ENCODE measurements at places on chromosomes 6 and 20.

DNA sequence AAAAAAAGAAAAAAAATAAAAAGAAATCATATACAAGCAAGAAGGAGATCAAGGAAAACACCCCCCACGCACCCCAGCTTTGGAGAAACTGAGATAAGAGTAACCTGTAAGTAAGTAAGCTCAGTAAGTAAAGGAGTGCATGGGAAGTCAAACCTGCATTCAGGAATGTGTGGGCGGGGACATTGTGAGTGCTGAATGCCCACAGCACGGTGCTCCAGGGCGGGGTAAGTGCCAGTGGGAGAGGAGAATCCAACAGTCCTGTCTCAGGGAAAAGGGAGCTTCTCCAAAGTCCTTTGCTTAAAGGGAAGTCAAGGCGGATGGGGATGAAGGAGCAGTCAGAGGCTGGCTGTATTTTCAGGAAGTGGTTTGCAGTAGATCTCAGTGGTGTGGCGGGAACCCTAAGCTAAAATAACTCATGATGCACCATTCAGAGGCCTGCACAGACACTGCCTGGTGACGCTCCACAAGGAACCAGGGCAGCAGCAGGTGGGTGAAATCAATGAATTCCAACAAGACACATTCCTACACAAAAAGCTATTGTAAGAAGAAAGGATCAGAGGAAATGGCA, 368.0 kb downstream of the QKI start:
- no peak for DNase-seq

GRCh38 chr6:126664271-126664670, 324.4 kb downstream of the CENPW start:
- no peak for DNase-seq

DNA sequence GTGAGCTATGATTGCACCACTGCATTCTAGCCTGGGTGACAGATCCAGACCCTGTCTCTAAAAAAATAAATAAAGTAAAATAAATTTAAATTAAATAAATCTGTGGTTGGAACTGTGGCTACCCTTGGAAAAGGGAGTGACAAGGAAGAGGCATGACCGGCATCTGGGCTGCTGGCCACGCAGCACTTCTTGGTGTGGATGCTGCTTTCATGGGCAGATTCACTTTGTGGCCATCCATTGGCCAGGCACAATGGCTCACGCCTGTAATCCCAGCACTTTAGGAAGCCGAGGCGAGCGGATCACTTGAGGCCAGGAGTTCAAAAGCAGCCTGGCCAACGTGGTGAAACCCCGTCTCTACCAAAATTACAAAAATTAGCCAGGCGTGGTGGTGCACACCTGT, 16.1 kb downstream of the EBF4 start:
- DNase-seq: no peak

- no peak for DNase-seq
Measured at GRCh38 chr20:33437141-33437911, 6.2 kb downstream of the SNTA1 start.

DNA sequence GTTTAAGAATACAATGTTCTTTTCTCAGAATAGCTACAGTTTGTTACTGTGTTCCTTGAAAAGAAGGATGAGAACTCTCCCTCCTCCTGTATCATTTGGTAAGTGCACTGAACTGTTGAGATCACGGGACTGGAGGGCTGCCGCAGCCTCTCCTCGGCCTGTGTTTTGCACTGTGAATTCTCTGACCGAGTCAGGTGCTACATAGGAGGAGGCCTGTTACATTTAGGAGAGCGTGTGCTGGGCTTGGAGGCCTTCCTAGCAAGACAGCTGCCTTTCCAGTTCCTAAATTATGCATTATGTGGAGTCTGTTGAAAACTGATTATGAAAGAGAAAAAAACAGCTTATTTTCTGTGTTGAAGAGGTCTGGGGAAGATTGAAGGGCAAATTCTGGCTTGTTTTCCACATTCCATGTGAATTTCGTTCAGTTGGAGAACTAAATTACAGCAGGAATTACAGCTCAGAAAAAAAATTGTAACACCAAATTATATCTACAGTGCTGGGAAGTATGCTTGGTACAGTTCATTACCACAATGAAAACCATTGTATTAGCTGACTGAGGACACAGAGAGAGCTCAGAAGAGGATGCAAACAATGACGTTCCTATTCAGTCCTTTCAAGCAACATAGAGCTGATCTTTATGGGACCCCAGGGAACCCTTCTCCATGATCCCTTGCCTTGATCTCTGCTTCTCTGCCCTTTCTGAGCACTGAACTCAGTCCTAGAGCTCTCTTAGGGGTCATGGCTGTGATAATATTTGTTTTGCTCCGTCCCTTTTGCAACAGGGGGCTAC, 2.8 kb downstream of the TMC2 start:
- no peak for DNase-seq

GRCh38 chr6:25403150-25403549, 124.0 kb downstream of the CARMIL1 start:
- no peak for DNase-seq

DNA sequence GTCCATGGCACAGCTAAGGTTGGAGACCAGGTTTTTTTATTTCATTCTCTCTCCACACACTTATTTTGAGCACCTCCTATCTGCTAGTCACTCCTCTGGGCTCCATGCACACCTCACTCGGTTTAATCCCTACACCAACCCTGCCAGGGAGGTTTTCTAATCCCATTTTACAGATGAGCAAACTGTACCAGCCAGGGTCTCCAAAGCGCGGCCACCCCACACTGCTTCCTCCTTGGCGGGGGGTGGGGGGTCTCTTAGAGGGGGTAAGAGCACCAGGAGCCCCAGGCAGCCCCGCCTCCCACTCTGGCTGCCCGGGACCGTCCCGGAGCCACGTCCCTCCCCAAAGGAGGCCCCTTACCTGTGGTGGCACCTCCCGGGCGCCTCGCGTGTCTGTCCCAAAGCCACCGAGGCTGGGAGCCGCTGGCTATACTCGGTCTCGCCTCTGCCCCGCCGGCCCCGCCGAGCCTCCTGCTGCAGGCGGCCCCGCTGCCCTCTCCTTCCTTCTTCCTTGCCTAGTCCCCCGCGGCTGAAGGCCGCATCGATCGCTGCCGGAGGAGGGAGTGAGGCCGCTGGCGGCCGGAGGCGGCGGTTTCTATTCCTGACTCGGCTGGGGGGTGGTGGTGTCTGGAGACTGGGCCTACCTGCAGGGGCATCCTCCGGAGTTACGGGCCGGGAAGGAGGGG, at the start of gene KCNS1:
Gene KCNS1, minus strand, starts transcription at position 565 of the 683 bp plus-strand sequence. CDS start 1,891 bp downstream, outside the sequence.
- DNase-seq: no peak

GRCh38 chr6:4346659-4347333, 211.4 kb upstream of the ECI2 start:
- no peak for DNase-seq

- DNase-seq: no peak
Measured at GRCh38 chr20:4763723-4764510, 42.2 kb downstream of the PRND start.

- DNase-seq: no peak
Measured at GRCh38 chr20:44489931-44490330, 14.3 kb downstream of the TTPAL start.

- no peak for DNase-seq
Measured at GRCh38 chr20:8388707-8389106, 256.6 kb downstream of the PLCB1 start.

- no peak for DNase-seq
Measured at GRCh38 chr6:114650891-114651290, 308.1 kb upstream of the HS3ST5 start.

GRCh38 chr6:4362326-4362725, 227.0 kb upstream of the ECI2 start:
- no peak for DNase-seq

DNA sequence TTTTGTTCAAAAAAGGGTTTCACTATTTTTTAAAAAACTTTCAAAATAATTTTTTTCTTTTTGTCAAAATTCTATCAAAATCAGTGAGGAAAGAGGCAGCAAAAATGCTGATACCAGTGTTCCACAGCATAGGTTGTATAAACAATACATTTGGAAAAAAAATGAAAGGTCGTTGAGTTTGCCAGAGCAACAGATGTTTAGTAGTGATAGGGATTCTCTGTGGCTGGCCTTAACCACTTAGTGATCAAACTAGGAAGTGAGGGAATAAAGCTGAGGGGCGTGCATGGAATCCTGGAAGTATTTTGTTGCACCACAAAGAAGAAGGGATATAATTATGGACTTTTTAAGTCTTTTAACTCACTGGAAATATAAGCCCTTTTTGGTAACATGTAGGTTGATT, 555.3 kb upstream of the CHD6 start:
- no peak for DNase-seq

- DNase-seq: no peak
Measured at GRCh38 chr6:158467923-158468322, 92.0 kb upstream of the TMEM181 start.

Data from effector CD4-positive, alpha-beta T cell (primary cell).